NCI-H2081 (cell line): ENCODE measurements at places on chromosomes 4 and X.

DNA sequence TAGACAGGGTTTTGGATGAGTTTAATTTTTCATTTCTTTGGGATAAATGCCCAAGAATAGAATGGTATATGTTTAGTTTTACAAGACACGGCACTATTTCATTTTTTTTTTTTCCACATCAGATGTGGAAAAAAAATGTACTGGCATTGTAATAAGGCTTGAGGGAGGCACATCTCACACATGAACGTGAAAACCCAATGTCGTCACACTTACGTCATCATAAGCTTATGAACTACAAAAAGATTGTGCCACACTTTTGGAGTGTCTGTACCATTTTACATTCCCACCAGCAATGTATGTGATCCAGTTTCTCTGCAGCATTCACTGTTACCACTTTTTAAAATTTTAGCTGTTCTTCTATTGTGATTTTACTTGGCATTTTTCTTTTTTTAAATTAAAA, 74.2 kb downstream of the TAF1 start:
- no peak for DNase-seq

- no peak for DNase-seq
Measured at GRCh38 chr4:88969271-88969670, 87.7 kb downstream of the FAM13A start.

- no peak for DNase-seq
Measured at GRCh38 chr4:18197467-18197866, 175.9 kb upstream of the LCORL start.

DNA sequence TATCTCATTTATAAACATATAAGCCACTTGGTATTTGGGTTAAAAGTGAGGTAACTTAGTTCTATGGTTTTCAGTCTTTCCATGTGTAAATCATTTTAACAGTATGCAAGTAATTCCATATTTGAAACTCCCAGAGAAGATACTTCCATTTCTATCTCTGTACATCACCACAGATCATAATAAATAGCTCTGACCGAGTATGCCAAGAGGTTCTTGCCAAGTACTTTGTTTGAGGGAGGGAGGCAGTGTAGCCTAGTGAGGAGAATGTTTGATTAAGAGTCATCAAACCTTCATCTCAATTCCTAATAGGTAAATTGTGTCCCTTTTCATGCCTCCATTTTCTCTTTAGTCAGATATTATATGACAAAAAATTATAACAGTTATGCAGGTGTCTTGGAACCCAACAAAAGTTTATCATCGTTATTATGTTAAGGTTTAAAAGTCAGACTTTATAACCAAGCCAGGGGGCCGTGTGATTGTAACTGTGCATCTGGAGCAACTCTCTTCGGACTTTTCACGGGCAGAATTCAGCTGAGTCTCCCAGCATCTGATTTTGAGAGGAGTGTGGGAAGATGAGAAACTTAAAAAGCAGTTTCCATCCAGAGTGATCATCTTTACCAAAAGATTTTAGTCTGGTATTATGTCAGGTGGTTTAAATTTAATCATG, 123.8 kb downstream of the ANK2 start:
- no peak for DNase-seq

- no peak for DNase-seq
Measured at GRCh38 chrX:5449323-5449722, 779.3 kb downstream of the NLGN4X start.

DNA sequence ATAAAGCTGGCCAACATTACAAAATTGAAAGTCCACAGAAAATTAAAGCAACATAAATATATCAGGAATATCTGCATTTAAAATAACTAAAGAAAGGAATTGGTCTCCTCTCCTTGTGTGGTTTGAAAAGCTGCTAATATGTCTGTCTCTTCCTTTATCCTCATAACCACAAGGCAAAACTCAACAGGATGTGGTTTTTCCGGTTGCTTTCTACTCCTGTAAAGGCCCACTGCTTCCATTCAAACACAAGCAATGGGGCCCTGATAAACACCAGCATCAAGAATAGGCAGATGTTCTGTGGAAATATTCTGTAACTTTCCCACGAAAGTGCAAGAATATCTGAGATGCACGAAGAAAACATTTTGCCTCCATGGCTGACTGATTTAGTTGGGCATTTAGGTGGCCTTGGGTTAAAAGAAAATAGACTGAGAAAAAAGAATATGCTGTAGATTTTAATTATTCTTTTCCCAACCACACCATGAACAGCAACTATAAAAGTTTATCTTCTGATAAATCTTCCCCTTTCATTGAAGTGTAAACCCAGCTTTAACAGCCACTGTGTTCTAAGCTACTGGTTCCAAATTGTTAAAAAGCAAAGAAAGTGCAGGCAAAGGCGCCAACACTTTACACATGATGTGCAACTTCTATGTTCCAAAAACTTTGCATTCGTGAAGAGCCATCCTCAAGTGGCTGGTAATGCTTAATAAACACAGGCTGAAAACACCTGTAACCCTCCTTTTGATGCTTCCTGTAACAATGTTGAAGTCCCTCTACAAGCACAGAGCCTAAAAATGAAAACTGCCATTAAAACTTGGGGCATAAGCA, 50.5 kb upstream of the NDST3 start:
- DNase-seq, result no peak

DNA sequence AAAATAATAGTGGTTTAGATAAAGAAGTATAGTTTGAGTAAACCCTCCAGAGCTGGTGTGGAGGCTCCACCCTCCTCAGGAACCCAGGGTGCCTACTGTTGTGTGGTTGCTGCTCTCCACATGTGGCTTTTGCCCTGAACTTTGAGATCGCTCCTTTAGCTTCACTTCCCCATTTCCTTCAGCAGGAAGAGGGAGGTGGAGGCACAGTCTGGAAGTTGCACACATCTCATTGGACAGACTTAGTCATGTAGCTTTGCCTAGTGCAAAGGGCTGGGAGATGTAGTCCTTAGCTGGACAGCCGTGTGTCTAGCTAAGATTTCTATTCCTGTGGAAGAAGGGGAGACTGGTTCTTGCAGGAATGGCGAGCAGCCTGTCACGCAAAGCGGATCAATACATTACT, 37.9 kb downstream of the RGS12 start:
- DNase-seq, result no peak

DNA sequence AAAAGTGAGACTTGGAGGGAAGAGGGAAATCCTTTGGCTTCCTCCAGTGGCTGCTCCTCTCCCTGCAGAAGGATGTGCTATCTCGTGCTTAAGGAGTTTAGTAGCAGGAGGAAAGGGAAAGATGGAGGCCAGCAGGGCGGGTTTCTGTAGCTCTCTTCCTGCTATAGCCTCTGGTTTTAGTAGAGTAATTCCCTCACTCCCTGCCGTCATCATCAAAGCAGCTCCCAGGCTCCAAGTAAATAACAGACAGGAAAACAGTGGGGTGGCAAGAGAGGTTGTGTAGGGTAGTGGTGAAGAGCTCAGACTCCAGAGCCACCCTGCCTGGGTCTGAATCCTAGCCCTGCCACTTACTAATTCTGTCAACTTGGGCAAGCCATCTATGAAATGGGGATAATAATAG, 81.5 kb upstream of the CITED1 start:
- no peak for DNase-seq

- no peak for DNase-seq
Measured at GRCh38 chr4:55989766-55990165, 41.0 kb downstream of the CEP135 start.

- DNase-seq, result no peak
Measured at GRCh38 chr4:186844059-186844681, 120.5 kb upstream of the FAT1 start.

DNA sequence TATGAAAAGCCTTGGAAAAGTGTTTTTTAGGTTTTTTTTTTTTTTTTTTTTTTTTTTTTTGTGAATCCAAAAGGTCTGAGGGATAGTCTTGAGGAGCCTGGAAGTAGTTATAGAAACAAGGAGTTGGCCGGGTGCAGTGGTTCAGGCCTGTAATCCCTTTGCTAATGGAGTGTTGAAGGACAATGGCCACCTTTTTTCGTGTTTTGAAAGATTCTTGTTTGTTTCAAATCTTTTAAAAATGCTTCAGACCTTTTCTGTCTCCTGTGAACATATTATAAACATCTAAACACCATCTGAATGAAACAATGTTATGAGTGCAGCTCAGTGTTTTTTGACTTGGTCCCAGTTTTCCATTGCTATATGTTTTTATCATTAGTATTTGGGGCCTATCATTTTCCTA, 177.8 kb downstream of the SOWAHB start:
- DNase-seq, result no peak

GRCh38 chrX:11342673-11343072, 49.5 kb downstream of the AMELX start:
- DNase-seq, result no peak

DNA sequence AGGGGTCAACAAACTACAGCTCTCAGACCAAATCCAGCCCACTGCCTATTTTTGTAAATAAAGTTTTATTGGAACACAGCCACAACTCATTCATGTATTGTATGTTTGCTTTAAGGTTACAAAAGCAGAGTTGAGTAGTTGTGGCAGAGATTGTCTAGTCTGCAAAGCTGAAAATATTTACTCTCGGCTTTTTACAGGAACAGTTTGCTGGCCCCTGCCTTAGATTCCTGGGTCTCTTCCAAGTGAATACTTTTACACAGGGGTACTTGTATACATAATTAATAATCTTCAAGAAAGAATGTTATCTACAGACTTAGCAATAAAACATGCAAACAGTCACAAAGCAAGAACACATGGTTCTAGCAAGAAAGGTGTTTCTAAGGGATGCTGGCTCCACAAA, 154.2 kb downstream of the AMELX start:
- no peak for DNase-seq

DNA sequence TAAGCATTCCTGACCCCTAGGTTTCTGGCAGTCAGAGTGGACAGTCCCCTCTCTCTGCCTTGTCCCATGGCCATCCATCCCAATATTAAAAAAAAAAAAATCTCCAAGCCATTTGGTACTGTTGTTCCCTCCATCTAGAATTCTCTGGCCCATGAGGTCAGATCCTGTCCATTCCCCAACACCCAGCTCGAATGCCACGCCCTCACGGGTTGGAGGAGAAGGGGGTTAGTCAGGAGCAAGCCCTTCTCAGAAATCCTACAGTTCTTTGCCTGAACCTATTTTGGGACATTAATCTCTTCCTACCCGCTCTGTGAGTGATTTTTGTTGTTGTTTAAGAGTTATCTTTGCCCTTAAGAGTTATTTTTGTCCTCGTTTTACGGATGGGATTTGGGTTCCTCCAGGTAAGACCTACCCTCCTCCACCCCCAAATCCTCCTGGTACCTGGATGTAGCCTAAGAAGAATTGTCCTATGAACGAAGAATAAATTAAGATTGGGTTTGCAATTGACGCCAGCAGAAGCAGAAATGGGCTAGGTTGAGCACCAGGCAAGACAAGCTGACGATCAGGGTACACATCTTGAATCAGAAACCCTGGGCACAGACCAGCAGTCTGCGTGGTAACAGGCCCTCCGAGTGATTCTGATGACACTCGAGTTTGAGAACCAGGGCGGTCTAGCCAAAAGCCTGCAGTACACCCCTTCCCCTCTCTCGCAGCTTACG, 977 bp downstream of the RNF175 start:
- no peak for DNase-seq

DNA sequence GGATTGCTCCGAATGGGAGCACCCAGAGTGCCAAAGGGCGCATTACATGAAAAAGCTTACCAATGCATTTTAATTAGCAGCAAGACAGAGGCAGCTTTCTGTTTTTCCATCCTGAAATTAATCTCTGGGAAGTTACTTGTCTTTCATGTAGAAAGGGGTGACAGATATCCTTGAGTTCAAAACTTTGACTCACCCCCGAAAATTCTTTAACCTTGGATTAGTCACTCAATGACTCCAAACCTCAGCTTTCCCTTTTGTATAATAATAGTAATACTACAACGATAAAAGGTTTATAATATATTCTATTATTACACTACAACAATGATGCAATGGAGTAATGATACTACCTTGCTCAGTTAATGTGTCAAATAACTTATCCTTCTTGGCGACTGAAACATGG, 126.3 kb downstream of the ADAMTS3 start:
- DNase-seq, result no peak

- no peak for DNase-seq
Measured at GRCh38 chr4:175378372-175378771, 433.7 kb downstream of the GPM6A start.

DNA sequence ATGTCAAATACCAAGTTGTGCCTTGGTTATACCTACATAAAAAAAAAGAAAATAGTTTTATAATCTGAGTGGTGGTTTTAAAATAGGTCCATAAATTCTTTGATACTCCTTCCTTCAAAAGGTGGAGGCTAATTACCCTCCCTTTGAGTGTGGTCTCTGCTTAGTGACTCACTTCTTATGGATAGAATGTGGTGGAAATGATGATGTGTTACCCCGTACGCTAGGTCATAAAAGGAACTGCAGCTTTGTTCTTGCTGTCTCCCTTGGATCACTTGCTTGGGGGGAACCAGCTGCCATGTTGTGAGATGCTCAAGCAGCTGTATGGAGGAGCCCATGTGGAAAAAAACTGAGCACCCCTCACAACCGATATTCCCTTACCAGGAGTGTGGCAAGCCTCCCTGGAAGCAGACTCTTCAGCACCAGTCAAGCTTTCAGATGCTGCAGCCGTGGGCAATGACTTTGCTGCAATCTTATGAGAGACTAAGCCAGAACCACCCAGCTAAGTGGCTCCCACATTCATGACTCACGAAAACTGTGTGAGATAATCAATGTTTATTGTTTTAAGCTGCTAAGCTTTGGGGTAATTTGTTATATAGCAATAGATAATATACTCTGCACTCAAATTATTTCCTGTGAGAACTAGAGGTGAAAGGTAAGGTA, 195.0 kb upstream of the GATB start:
- DNase-seq, result no peak

GRCh38 chr4:70581980-70582379, 10.1 kb upstream of the AMBN start:
- no peak for DNase-seq

GRCh38 chr4:83361416-83362103, 26.9 kb upstream of the HPSE start:
- DNase-seq, result no peak

GRCh38 chr4:152734699-152735050, 44.9 kb downstream of the TIGD4 start:
- DNase-seq, result no peak

GRCh38 chr4:118850488-118851173, 14.7 kb upstream of the SEC24D start:
- DNase-seq, result no peak

DNA sequence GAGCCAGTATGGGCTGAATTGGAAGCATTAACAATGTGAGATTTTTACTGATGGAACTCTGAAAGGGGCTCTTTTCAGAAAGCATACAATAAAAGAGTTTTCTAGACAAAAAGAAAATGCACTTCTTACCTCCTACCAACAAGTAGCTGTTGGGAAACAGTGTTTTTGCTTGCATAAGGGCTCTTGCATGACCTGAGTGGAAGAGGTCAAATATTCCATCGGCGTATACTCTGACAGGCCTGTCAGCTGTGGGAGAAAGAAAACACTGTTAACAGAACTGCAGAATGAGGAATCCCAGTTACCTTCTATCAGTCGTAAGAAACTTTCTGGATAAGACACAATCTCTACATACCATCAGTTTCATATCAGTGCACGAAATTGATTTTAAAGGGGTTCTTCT, 39.5 kb downstream of the PCYT1B start:
- no peak for DNase-seq

GRCh38 chr4:23993373-23993772, 103.5 kb upstream of the PPARGC1A start:
- no peak for DNase-seq

GRCh38 chr4:18664171-18664570, 642.6 kb upstream of the LCORL start:
- no peak for DNase-seq

GRCh38 chrX:145818186-145819113, 821 bp downstream of the SLITRK2 start:
- DNase-seq, result no peak

GRCh38 chr4:6912441-6912840, 2.8 kb downstream of the TBC1D14 start:
- no peak for DNase-seq
